Effector memory CD4-positive, alpha-beta T cell (primary cell): ENCODE measurements at places on chromosomes 5 and 9.

- no peak for DNase-seq
These were observed 152.0 kb upstream of the SLC28A3 start for GRCh38 chr9:84492366-84493159.

GRCh38 chr5:136811086-136811485 lies 445.7 kb upstream of the TRPC7 start:
- DNase-seq = no peak

GRCh38 chr5:127333483-127333882 lies 42.9 kb downstream of the MEGF10 start:
- DNase-seq = no peak

DNA sequence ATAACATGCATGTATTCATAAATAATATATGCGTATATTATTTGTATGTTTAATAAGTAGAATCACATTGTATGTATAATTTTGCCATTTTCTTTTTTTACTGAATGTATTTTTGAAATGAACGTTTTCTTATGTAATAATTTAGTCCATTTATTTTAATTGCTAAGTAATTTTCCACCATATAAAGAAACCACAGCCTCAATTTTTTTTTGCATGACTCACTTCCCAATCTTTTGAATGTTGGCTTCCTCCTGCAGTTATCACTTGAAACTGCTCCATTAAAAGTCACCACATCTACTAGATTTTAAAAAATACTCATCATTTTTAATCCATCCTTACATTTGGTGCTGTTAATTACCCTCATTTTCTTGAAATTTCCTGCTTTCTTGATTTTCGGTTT lies 363.3 kb upstream of the MEF2C start:
- DNase-seq = no peak

DNA sequence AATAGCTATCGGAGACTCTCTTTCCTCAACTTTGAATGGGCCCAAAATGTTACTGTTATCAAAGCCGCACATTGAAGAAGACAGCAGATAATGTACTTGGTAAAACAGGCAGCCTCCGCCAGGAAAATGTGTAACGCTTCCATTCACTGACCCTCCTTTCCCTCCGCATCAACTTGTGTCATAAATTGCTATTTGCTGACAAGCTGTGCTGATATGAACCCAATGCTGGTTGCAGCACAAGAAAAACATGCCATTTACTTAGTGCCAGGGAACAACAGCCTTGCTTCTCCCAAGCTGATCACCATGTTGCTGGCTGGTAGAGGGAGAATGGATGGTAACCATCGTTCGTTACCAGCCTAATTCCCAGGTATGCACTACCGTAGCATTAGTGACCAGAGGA lies 162.6 kb upstream of the PPP1R2B start:
- no peak for DNase-seq

DNA sequence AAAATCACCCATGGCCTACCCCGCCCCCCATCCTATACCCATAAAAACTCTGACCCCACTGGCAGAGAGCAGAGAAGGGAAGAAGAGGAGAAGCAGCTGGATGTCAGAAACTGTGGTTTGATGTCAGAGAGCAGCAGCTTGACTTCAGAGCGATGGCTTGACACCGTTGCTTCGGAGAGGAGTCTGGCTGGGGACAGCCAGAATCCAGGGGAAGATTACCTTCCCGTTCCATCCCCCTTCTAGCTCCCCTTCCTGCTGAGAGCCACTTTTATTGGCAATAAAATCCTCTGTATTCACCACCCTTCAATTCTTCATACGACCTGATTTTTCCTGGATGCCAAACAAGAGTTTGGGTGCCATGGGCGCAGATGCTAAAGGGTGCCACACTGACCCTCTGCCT lies 138.0 kb downstream of the DCP2 start:
- DNase-seq = no peak

GRCh38 chr9:27726244-27727081 lies 153.2 kb upstream of the C9orf72 start:
- peak; percentile 1 for DNase-seq

DNA sequence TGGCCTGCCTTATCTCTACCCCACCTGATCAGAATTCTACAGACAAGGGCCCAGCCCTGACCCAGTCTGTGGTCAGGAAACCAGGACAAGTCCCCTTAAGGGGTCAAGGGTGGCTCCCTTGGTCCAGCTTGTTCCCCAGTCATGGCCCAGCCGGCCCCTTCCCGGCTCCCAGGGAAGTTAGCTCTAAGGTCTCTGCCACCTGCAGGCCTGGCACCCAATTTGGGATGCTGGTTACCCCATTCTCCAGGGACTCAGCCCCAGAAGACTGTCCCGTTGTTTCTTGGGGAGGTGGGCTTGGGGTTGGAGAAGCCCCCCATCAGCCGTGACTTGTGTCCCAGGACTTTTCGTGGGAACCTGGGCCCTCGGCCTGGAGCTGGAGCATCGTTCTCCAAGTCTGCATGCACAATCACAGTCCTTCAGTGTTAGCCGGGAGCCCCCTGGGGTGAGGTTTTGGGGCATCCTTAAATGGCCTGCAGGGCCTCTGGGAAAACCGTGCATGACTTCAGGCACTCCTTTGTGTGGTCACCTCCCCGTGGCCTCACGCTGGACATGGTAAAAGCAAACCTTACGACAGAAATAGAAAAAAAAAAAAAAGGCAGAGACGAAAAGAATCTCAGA lies 150.8 kb upstream of the PHYKPL start:
- DNase-seq = no peak

GRCh38 chr9:114811966-114812636 lies 6.3 kb upstream of the TNFSF15 start:
- no peak for DNase-seq

GRCh38 chr5:142134331-142135010 lies 25.9 kb downstream of the NDFIP1 start:
- DNase-seq = no peak

GRCh38 chr9:116027951-116028350 lies 125.6 kb upstream of the PAPPA start:
- no peak for DNase-seq

DNA sequence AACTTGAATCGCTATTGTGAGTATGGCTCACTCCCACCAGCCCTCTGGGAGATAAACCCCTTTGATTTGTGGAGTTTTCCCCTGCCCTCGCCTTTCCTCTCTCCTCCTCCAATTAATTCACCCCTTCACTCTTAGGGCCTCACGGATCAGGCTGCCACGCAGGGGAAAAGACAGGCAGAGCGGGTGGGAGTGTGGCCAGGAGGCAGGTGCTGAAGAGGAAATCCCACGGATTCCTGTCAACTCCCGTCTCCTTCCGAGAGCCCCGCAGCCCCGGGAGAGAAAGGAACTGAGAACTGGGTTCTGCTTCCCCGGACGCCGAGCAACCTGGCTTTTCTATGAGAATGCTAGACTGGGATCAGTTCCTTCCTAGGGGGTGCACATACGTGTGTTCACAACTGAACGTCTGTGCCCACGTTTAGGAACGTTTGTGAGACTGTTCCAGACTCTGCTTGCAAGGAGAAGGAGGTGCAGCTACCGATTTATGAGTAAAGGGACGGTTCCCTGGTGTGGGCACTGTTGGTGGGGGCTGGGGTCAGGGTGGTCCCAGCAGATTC lies 314.5 kb upstream of the TLE4 start:
- no peak for DNase-seq

- no peak for DNase-seq
These were observed 290.0 kb downstream of the ACTL7B start for GRCh38 chr9:108565651-108566378.

- DNase-seq = no peak
These were observed 1.1 kb downstream of the CD14 start for GRCh38 chr5:140631831-140632365.

DNA sequence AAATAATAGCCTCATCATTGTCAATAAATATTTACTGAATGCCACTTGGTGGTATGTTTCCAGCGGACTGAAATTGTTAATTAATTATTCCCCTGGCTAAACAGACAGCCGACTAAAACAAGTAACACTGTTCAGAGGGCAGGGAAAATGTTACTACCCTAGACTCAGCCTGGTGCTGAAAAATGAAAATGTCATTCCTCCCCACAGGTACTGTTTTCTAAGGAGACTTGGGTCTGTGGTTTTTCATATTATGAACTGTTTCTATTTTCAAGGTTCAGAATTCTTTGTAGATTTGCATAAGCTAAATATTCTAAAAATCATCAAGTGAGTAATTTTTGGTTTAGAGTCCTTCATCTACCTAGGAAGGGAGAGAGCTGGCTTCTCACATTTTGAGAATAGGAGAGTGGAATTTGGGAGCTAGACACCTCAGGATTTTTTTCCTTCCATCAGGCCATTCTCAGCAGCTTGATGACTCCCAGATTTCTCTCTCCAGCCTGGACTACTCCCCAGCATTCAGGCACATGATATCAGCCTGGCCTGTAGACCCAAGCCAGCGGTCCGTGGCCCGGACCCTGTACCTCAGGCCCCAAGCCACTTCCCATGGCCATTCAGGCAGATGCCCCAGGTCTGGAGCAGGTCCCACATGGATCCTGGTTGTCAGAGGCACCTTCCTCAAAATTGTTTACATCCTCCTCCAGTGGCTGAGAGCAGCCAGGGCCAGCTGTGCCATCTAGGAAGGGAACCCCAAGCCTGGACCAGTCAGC lies 24.4 kb downstream of the BHMT start:
- no peak for DNase-seq

DNA sequence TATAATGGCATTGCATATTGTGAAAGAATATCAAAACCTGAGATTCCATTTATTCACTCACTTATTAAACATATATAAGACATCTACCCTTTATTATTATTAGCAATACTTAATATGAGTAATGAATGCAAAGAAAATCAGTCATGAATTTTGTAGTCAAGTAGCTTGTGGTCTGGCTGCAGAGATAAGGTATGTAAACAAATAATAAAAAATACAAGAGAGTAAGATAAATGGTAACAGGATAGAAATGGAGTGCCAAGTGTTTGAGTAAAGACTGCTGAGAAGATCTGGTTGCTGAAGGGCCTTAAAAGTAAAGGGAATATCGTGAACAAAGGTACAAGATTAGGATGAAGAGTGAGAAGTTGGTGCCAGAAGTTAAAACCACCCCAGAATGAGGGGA lies 18.4 kb downstream of the TRIM32 start:
- no peak for DNase-seq

DNA sequence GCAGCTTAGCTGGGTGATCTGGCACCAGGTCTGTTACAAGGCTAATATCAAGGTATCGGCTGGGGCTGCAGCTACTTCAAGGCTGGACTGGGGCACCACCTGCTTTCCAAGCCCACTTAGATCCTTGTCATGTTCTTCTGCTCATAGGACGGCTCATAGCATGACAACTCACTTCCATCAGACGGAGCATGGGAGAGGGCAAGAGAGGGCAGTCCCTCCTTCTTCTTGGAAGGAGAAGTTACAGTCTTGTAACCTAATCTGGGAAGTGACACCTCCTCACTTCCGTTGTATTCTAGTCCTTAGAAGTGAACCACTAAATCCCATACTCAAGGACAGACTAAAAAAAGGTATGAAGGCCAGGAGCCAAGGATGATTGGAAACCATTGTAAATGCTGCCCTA lies 258.2 kb downstream of the MAST4 start:
- no peak for DNase-seq

DNA sequence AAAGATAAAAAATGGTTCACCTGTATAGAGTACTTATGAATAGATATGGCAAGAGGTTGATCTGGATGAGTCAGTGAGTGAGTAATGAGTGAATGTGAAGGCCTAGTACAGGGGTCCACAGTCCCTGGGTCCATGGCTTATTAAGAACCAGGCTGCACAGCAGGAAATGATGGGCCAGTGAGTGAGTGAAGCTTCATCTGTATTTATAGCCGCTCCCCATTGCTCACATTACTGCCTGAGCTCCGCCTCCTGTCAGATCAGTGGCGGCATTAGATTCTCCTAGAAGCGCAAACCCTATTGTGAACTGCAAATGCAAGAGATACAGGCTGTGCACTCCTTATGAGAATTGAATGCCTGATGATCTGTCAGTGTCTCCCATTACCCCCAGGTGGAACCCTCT lies 307.7 kb upstream of the ZNF608 start:
- DNase-seq = no peak

GRCh38 chr9:9557804-9558334 lies 1054.9 kb downstream of the PTPRD start:
- DNase-seq = no peak

- DNase-seq = no peak
These were observed 127.0 kb upstream of the PALM2AKAP2 start for GRCh38 chr9:109652971-109653370.

GRCh38 chr9:107875571-107875980 lies 386.0 kb upstream of the KLF4 start:
- no peak for DNase-seq

DNA sequence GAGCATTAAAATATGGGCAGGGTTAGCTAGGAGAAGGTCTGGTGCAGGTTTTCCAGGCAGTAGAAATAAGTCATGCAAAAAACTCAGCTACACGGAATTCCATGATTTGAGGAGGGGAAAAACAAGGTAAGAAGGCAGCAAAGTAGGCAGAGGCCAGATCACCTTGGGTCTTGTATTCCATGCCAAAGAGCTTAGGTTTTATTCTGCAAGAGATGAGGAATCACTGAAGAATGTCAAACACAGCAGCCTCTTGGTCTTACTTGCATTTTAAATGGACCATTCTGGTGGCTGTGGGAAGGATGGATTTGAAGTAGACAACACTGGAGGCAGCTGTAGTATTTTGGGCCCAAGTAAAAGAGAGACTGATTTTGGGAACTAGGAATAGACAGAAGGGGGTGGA lies 8.6 kb downstream of the TRPM3 start:
- DNase-seq = no peak

- DNase-seq = no peak
These were observed at the start of gene TAF1L for GRCh38 chr9:32635362-32635761. Gene TAF1L, minus strand, starts transcription at chr9:32635669. Its CDS starts 90 bp downstream, at chr9:32635579.

DNA sequence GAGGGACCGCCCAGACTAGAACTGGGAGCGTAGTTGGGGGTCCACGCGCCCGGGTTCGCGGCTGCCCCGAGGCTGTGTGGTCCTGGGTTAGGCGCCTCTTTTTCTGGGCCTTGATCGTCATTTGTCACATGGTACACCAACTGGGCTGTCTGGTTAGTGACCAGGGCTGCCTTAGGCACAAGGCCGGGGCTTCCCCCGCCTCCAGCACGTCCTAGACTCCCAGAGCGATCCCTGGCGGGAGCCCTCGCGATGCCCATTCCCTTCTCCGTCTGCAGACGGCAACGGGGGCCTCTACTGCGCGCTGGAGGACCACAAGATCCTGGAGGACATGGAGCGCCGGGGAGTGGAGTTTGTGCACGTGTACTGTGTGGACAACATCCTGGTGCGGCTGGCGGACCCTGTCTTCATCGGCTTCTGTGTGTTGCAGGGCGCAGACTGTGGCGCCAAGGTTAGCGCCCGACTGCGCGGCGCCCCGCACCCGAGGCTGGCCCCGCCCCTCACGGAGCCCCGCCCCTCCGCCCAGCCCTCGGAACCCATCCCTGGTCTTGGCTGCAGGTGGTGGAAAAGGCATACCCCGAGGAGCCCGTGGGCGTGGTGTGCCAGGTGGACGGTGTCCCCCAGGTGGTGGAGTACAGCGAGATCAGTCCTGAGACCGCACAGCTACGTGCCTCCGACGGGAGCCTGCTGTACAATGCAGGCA lies 1.5 kb downstream of the UAP1L1 start:
- no peak for DNase-seq
